GM12878 (cell line): ENCODE measurements at places on chromosomes 7 and 10. TPM values are rescaled to one million over a fixed set of nuclear protein-coding genes. Genes with fewer than 3 reads are reported as not detected.

The BAIAP2L1 gene
- 49.5 and 49.9 TPM in 2 replicates for total RNA-seq

The CRHR2 gene
- total RNA-seq: not detected in 2 replicates

DNA sequence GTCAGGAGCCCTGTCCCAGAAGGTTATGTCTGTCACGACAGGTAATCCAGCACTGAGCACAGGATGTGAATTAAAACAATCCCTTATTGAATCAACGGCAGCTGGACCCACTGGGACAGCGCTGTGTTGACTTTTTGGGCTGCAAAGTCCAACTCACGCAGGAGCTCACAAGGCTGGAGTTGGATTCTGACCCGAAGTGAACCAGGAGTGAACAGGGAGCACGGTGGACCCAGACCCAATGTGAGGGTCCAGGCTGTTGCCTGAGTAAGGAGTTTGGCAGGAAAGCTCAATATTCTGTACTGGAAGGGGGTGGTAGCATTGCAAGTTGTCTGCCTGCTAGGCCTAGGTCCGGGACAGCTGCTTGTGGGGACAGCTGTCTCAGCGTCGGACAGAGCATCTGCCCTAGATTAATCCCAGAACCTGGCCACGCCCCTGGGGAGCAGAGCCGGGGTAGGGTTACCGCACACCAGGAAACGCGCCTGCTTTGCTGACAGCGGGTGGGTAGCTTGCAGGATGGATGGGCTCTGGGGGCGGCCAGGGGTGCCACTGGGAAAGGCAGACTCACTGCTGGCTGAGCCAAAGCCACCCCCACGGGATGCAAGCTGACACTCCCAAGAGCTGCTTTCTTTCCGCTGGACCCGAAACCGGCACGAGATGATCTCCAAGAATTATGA, 24.0 kb downstream of the COL26A1 start:
- no peak for DNase-seq

The C7orf57 gene
- total RNA-seq: not detected in 2 replicates

The OR13A1 gene
- 0.23 and 0.29 TPM in 2 replicates for total RNA-seq

GRCh38 chr7:26066736-26067135, 85.3 kb upstream of the NFE2L3 start:
- no peak for DNase-seq

- DNase-seq: no peak
Observed at GRCh38 chr10:75127471-75127870, 16.0 kb downstream of the SAMD8 start.
